ENCODE measurements at places on chromosomes 13 and 19. TPM values are rescaled to one million over a fixed set of nuclear protein-coding genes. Genes with fewer than 3 reads are reported as not detected.

ATP4B gene
- total RNA-seq: not detected

ZNF540 gene
- total RNA-seq: 18.3 TPM

IL17D gene
- 6.6 TPM for total RNA-seq

CLIP3 gene
- total RNA-seq: 21.3 TPM

LSM7 gene
- total RNA-seq: 38.8 TPM

SERTM1 gene
- not detected for total RNA-seq

SUCLA2 gene
- total RNA-seq: 87.1 TPM

AP1M2 gene
- total RNA-seq: not detected

HNRNPL gene
- 153 TPM for total RNA-seq

FCER2 gene
- total RNA-seq: 1.4 TPM

PSG6 gene
- not detected for total RNA-seq

GRCh38 chr19:51781999-51782398 lies 13.0 kb upstream of the FPR3 start:
- H3K27ac ChIP-seq: no peak overlapping the region
- H3K27me3 ChIP-seq: no peaks in the 10 kb centered on the region
- no peaks in the 10 kb centered on the region for H3K36me3 ChIP-seq
- no peak overlapping the region for H3K4me3 ChIP-seq
- H3K4me1 ChIP-seq: no peaks in the 10 kb centered on the region

DNA sequence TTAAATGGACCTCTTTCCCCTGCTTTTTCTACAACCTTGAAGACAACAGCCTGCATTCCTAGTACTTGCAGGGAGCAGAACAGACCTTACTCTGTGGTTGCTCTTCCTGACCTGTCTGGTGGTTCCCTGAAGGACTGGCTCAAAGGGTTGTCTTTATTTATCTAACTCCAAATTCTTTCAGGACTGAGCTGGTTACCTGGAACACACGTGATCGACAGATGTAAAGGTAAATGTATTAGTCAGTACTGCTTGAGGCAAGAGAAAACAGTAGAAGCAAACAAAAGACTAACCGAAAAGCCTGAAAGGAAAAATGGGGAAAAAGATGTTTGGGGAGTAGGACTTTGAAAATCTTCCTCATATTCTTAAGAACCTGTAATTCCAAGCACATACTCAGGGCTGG lies 17.9 kb downstream of the ZNF558 start:
- H3K4me3 ChIP-seq: peak overlapping the region; percentile 8
- no peaks in the 10 kb centered on the region for H3K4me1 ChIP-seq
- no peaks in the 10 kb centered on the region for H3K27me3 ChIP-seq
- peaks cover 86% of the 10 kb centered on the region for H3K36me3 ChIP-seq

DNA sequence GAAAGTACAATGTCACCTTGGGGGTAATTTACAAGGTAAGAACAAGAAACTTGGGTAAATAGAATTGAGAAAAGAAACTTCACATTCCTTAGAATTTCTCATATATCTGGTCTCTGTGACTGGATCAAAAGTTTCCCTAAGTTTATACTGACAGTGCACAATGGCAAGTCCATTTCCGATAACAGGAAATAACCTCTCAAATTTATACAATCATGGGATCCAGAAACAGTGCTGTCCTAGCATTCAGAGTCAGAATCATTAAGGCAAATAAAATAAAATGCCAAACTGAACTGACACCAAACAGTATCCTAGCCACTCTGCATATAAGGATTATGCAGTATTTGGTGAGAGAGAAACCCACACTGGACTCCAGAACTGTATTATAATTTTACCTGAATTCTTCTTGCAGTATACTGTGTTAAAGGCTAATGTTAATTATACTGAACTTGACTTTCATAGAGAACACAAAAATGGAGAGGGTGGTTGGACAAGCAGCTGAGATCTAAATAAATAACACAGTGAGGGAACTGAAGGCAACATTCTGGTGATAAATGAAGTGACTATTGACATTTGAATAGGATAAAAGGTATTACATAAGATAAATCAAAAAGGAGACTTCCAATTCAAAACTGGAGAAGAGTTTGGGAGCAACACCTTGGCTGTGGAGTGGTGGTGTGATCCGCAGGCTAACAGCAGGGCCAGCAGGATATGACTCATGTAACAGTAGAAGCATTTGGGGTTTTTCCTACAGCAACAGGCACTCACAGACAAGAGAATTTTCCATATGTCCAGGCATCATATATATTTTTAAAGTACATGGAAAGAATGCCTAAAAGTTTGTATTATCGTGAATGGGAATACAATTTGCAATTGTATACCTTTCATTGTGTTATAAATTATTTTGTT lies 932.5 kb upstream of the MIR17HG start:
- H3K36me3 ChIP-seq: no peaks in the 10 kb centered on the region
- H3K27ac ChIP-seq: no peak overlapping the region
- DNase-seq: no peak
- H3K4me1 ChIP-seq: no peaks in the 10 kb centered on the region

- H3K4me1 ChIP-seq: peaks cover 21% of the 10 kb centered on the region
- DNase-seq: no peak
- peak overlapping the region; percentile 48 for H3K4me3 ChIP-seq
- H3K36me3 ChIP-seq: no peaks in the 10 kb centered on the region
Observed at GRCh38 chr19:38209152-38209551, 14.9 kb downstream of the DPF1 start.

GRCh38 chr13:52447354-52447753 lies 3.1 kb downstream of the VPS36 start:
- H3K36me3 ChIP-seq: no peaks in the 10 kb centered on the region
- no peak for DNase-seq
- H3K27ac ChIP-seq: no peak overlapping the region
- H3K4me1 ChIP-seq: peaks cover 19% of the 10 kb centered on the region

GRCh38 chr19:44756089-44756562 lies 7.6 kb downstream of the BCL3 start:
- DNase-seq: no peak
- H3K27me3 ChIP-seq: no peaks in the 10 kb centered on the region
- peaks cover 69% of the 10 kb centered on the region for H3K4me1 ChIP-seq
- H3K36me3 ChIP-seq: peaks cover 14% of the 10 kb centered on the region

DNA sequence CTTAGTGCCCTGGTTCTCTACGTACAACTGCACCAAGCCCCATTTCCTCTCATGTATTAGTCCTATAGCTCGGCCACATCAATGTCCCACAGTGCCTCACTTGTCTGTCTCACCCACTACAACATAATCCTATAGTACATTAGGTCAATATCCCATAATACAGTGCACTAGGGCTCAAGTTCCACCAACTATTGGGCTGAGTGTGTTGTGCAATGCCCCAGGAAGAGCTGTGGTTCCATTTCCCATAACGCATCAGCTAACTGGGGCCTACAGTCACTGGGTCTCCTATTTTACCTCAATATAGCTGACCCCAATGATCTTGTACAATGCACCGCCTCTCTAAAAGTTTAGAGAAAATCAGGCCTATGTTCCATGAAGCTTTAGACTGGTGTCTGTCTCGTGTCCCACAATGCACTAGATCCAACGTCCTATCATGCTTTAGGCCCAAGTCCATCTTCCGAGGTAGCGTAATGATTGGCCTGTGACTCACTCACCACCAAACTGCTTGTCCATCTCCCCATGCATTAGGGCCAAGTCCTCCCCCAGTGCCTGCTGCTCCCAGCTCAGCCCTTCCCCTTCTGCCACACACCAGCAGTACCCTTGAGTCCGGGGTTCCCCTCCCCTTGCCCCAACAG lies 21.8 kb downstream of the TSKS start:
- DNase-seq: no peak
- H3K4me3 ChIP-seq: no peak overlapping the region
- H3K27ac ChIP-seq: no peak overlapping the region

GRCh38 chr13:23201870-23202269 lies 21.1 kb downstream of the SGCG start:
- no peaks in the 10 kb centered on the region for H3K36me3 ChIP-seq
- H3K27ac ChIP-seq: no peak overlapping the region
- H3K27me3 ChIP-seq: no peaks in the 10 kb centered on the region
- no peak overlapping the region for H3K4me3 ChIP-seq
- DNase-seq: no peak
- H3K4me1 ChIP-seq: no peaks in the 10 kb centered on the region

DNA sequence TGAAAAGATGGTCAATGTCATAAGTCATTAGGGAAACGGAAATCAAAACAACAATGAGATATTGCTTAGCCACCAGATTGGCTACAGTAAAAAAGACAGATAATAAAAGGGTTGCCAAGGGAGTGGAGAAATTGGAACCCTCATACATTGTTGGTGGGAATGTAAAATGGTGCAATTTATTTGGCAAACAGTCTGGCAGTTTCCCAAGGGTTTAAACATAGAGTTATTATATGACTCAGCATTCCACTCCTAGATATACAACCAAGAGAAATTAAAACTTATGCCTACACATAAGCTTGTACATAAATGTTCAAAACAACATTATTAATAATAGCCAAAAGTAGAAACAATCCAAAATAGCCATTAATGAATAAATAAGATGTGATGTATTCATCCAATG lies 9.9 kb upstream of the ZNF227 start:
- H3K4me3 ChIP-seq: no peak overlapping the region
- no peak for DNase-seq
- no peaks in the 10 kb centered on the region for H3K4me1 ChIP-seq
- no peak overlapping the region for H3K27ac ChIP-seq
- H3K36me3 ChIP-seq: no peaks in the 10 kb centered on the region

DNA sequence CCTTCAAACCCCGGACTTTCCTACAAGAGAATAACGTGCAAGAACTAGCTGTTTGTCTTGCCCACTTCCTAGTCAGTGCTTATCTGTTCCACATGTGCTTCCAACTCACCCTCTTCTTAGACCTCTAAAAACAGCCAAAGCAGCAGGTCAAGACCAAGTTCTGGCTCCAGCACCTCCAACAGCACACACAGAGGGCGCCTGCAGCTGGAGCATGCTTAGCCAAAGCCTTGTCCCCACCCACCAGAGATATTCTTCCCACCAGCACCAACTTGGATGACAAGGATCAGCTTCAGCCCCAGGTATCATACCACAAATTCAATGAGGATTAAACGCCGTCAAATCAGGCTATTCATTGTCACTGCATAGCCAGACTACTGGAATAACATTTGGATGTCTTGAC lies 17.9 kb downstream of the RCBTB1 start:
- no peak for DNase-seq
- no peak overlapping the region for H3K27ac ChIP-seq
- H3K36me3 ChIP-seq: peaks cover 9% of the 10 kb centered on the region
- peaks cover 9% of the 10 kb centered on the region for H3K4me1 ChIP-seq
- no peaks in the 10 kb centered on the region for H3K27me3 ChIP-seq
- no peak overlapping the region for H3K4me3 ChIP-seq
